ENCODE measurements at places on chromosomes 2 and 18. TPM values are rescaled to one million over a fixed set of nuclear protein-coding genes. Genes with fewer than 3 reads are reported as not detected.

DNA sequence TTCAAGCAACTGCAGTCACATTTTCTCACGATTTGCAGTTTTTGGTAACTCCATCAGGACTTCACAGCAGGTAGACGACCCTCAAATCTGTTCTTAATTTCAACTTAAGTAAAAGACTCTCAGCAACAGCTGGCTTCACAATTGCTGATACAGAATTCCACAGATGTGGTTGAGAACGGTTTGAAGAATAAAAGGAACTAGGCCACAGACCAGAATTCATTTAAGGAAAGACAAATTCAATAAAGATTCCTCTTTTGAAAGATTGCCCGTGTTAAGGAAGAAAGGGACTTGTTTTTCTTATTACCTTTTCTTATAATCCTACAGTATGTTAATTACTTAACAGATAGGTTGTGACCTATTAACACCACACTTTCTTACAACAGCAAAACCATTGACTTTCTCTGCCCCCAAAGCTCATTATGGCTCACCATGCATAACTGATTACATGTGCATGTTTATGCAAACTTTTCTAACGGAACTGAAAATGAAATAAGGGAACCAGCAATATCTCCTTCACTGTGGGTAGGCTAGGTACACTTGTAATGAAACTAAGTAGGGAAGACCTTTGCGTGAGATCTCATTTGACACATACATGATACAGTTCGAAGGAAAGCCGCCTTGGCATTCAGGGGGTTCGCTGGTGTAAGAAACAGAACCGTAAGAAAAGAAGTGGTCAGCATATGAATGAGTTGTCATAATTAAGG lies 4.7 kb upstream of the ZNF516 start:
- no peak overlapping the region for H3K27ac ChIP-seq
- H3K4me1 ChIP-seq, result peaks cover 8% of the 10 kb centered on the region
- peaks cover 7% of the 10 kb centered on the region for H3K27me3 ChIP-seq

GRCh38 chr2:142897807-142898206 lies 20.3 kb downstream of the KYNU start:
- no peaks in the 10 kb centered on the region for H3K27me3 ChIP-seq
- DNase-seq, result no peak
- no peaks in the 10 kb centered on the region for H3K36me3 ChIP-seq
- no peak overlapping the region for H3K27ac ChIP-seq
- no peak overlapping the region for H3K4me3 ChIP-seq

DNA sequence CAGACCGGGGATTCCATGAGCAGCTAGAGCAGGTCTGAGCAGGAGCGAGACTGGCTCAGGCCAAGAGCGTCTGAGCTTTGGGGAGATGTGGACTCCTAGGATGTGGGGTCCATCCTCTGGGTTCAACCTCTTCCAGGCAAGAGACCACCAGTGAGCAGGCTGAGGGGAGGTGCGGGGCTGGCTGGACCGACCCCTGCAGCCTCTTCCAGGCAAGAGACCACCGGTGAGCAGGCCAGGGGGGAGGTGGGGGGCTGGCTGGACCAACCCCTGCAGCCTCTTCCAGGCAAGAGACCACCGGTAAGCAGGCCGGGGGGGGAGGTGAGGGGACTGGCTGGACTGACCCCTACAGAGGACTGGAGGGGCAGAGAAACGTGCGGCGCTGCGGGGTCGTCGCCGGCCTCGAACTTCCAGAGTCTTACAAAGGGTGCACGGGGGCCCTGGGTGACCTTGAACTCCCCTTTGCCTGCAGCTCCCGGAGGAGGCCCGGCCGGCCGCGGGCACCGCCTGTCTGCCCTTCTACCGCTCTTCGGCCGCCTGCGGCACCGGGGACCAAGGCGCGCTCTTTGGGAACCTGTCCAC lies 63.4 kb downstream of the TPO start:
- peaks cover 37% of the 10 kb centered on the region for H3K27me3 ChIP-seq
- no peak overlapping the region for H3K27ac ChIP-seq
- no peaks in the 10 kb centered on the region for H3K36me3 ChIP-seq

The LIPG gene
- 1.8 TPM for total RNA-seq

GRCh38 chr18:31511098-31511497 lies 13.1 kb downstream of the DSG2 start:
- peaks cover 7% of the 10 kb centered on the region for H3K4me1 ChIP-seq
- no peaks in the 10 kb centered on the region for H3K36me3 ChIP-seq
- DNase-seq, result peak; percentile 17
- H3K27ac ChIP-seq, result no peak overlapping the region

The CD207 gene
- not detected for total RNA-seq

DNA sequence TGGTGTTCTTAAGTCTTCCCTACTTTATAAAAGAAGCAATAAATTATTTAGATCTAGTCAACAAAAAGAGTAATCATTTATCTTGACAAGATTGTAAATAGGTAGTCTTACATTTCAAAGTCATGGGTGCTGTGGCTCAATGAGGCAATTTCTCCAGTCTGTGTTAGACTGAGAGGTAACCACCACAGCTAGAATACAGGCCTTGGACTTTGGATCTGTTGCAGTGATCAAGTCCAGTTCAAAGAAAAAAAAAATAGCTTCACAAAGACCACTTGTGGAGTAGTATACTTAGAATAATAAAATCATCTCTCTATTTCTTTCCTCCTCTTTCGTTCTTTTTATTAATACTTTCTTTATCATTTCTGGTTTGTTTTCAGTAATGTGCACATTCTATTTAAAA lies 93.1 kb upstream of the FSIP2 start:
- H3K4me1 ChIP-seq, result no peaks in the 10 kb centered on the region
- H3K27ac ChIP-seq, result no peak overlapping the region
- H3K27me3 ChIP-seq, result no peaks in the 10 kb centered on the region
- no peak overlapping the region for H3K4me3 ChIP-seq

DNA sequence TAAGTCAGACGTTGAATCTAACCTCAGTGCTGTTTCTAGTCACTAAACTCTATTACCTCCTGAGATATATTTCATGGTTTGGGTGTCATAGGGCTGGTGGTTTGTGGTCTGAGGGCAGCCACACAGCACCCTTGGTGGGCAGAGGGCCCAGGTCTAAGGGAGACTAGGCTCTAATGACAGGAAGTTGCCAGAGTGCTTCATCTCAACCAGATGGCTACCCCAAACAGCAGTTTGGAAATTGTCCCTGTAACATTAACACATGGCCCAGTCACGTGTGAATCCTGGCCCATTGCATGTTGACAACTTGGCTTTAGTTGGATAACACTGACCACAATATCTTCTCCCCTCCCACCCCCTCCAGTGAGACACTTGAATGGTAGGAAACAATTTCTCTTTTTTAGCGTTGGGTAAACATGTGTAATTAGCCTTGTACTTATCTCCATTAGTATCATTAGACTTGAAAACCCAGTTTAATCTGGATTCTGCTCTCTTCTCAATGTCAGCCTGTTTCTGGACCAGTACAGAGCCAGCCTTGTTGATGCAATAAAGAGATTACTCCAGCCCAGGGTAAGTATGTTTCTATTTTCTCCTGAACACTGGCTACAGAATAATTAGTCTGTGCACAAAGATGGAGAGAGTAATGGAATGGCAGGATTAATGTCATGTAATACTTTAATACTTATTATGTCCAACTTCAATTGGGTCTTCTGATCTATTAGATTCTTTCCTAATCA lies 187.8 kb upstream of the SIX3 start:
- H3K36me3 ChIP-seq, result no peaks in the 10 kb centered on the region
- DNase-seq, result no peak
- no peak overlapping the region for H3K4me3 ChIP-seq
- H3K27me3 ChIP-seq, result no peaks in the 10 kb centered on the region

DNA sequence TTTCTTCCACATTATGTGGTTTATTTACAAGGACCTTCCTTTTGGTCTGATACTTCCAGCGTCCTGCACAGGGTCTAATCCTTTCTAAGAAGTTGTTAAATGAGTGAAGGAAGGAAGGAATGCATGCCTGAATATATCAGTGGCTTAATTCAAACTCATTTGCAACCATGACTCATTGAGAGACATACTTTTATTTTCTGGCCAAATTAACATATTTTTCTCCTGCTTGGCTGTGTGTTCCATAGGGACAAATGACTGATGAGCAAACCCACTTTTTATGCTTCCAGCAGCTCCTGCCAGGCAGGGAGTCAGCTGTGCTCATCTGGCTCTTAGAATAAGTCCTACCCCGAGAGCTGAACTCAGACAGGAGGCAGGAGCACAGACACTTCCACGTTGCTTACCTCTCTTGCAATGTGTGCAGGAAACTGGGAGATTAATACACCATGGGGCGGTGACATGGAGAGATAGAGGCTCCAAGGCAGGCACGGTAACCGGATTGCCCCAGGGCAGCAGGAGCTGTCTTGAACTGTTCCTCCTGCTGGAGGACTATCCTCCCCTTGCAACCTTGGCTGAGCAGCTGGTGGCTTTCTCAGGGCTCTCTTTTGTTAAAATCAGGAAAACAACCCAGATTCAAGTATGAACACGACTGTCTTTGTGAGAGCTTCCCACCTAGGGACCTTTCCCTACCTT lies 667.5 kb upstream of the HS6ST1 start:
- no peak for DNase-seq
- H3K36me3 ChIP-seq, result no peaks in the 10 kb centered on the region
- no peaks in the 10 kb centered on the region for H3K4me1 ChIP-seq

The RTKN gene
- total RNA-seq, result 6.9 TPM

DNA sequence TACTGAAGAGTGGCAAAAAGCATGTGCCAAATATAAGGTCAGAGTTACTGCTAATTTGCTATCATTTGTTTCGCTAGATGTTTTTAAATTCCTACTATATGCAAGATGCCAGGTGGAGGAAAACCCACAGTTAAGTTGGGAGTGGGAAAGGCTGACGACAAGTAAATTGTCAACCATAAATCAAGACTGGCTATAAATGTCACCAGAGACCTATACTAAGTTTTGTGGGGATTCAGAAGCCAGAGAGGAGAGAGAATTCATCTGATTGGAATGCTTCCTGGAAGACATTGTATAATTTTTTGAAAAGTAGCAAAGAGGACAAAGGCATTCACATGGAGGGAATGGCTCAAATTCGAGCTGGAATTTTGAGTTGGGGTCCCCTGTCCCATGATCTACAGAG lies 64.3 kb downstream of the CFAP221 start:
- H3K4me1 ChIP-seq, result no peaks in the 10 kb centered on the region
- H3K36me3 ChIP-seq, result no peaks in the 10 kb centered on the region
- H3K27me3 ChIP-seq, result peaks cover 2% of the 10 kb centered on the region
- H3K4me3 ChIP-seq, result no peak overlapping the region
- DNase-seq, result no peak

GRCh38 chr2:82789851-82790205 lies 1669.3 kb downstream of the SUCLG1 start:
- H3K36me3 ChIP-seq, result no peaks in the 10 kb centered on the region
- H3K4me3 ChIP-seq, result no peak overlapping the region
- DNase-seq, result no peak
- H3K27me3 ChIP-seq, result no peaks in the 10 kb centered on the region

GRCh38 chr2:57370882-57371585 lies 675.6 kb upstream of the VRK2 start:
- H3K27ac ChIP-seq, result no peak overlapping the region

DNA sequence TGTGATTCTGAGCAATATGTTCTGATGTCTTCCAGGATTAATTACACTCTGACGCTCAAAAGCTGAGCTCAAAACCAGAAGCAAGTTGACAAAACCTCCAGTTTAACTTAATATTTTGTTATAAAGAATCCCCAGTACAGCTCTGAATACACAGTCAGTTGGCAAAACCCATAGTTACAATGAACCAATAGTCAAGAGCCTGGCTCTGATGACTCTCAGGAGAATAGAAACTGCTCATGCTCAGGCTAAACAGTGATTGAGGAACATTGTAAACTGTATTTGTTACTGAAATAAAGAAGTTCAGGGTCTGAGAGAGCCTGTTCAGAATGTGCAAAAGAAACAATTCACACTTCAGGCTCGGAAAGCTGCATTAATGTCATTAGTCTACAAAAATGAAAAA lies 1565.9 kb downstream of the SUCLG1 start:
- H3K27ac ChIP-seq, result no peak overlapping the region
- H3K27me3 ChIP-seq, result no peaks in the 10 kb centered on the region
- H3K36me3 ChIP-seq, result no peaks in the 10 kb centered on the region

DNA sequence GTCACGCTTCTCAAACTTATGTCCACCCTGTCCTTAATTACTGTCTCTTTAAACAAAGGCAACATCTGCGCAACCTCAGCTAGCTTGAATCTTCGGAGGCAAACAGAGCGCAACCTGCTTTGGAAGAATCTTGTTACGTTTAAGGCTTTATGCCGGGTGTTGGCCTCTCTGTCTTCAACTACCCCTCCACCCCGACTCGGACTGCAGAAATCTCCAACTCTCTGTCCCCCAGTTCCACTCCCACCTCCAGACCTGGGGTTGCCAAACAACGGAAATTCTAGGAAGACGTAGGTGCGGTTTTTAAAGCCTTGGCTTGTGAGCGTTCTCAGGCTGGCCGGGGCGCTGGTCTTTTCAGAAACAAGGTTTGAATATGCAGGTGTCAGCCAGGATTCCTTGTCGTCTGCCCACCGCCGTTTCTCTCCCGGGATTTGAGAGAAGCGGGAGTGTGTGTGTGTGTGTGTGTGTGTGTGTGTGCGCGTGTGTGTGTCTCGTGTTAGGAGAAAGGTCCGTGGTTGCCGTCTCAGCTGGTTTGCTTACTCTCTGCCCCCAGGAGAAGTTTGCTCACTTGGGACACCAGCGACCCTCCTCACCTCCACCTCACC lies 1.1 kb upstream of the ONECUT2 start:
- no peak overlapping the region for H3K27ac ChIP-seq
- peak; percentile 15 for DNase-seq
- peak overlapping the region; percentile 55 for H3K4me3 ChIP-seq
- peaks cover 15% of the 10 kb centered on the region for H3K27me3 ChIP-seq
- no peaks in the 10 kb centered on the region for H3K36me3 ChIP-seq
- H3K4me1 ChIP-seq, result peaks cover 34% of the 10 kb centered on the region

DNA sequence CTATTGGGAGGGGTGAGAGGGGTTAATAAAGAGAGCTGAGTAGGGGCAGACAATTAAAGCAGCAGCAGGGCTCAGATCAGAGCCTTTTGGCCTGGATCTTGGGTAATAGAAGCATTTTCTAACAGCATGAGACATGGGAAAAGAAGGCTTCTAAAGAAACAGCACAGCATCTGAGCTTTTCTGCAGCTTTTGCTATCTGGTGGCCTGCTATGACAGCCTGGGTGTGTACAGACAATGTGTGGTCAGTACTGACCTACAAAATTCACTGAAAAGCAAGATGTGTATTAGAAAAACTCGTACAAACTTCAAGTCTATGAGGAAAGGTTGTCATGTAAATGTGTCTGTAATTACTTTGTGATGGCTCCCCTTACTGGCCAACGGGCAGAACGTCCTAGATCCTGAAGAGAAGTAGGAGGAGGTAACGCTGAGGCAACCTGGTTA lies 95.6 kb downstream of the GALNT3 start:
- H3K4me1 ChIP-seq, result no peaks in the 10 kb centered on the region
- no peaks in the 10 kb centered on the region for H3K27me3 ChIP-seq
- DNase-seq, result no peak

The CXCR4 gene
- 0.22 TPM for total RNA-seq

The COL6A3 gene
- 4.1 TPM for total RNA-seq

Measured in K562 (cell line).